ENCODE measurements at places on chromosomes 7 and 10.
A peak's percentile ranks its signal among the peaks of the same experiment; 100 is the strongest.

- DNase-seq: no peak
Observed at GRCh38 chr10:103763374-103764202, 91.8 kb downstream of the SH3PXD2A start.

- DNase-seq: no peak
Observed at GRCh38 chr10:28294169-28294532, 8.7 kb downstream of the MPP7 start.

- DNase-seq: no peak
Observed at GRCh38 chr7:99111591-99111990, 32.3 kb downstream of the SMURF1 start.

DNA sequence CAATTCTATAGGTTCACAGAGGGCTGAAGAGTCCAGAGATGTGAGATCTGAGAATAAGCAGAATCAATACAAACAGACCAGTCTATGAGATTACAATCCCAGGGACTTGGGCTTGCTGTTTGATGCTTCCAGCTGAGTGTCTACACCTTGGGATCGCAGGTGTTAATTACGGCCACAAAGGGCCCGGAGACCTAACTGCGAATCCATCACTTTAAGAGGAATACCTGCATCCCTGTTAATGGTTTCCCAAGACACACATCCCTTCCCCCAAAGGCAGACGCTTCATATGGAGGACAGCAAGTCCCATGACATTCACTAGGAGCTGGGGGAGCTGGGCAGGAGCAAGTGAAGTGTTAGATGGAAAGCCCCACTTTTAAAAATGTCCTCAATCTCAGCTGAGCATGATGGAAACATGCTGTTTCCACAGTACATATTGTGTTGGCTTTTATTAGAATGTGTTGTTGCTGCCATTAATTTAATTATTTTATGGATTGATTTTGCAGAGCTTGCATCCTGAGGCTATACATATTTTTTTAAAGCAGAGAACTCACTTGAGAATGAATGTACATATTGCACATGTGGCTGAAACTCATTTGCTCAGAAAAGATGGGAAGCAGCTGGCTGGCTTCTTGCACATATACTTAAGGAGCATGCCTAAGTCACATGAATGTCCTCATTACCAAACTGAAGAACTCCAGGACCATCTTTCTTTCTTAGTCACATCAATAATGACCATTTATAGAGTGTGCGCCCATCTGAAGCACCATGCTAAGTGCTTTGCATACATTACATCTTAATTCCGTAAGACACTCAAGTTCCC is 151.3 kb downstream of the NEBL start:
- DNase-seq: no peak

GRCh38 chr7:27774717-27775328 is 34.9 kb downstream of the TAX1BP1 start:
- DNase-seq: peak; percentile 14

DNA sequence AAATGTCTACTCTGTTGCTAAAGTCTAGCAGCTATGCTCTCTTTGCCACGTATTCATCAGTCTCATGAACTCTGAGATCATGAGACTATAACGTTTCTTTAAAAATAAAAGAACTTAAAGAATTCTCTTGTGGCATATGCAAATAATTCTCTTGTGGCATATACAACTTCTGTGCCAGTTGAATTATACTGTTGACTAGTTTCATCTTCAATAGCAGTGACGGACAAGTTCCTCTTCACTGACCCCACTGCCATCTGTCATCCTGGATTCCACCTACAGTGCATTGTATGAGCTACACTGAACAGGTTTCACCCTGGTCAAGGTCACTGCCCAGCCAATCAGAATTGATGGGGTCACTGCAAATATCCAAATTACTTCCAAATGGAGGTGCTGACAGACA is 88.2 kb downstream of the CD36 start:
- DNase-seq: no peak

- DNase-seq: no peak
Observed at GRCh38 chr7:90595342-90595800, 750 bp upstream of the CDK14 start.

- no peak for DNase-seq
Observed at GRCh38 chr7:139777948-139778841, at the start of gene HIPK2. TSS of gene HIPK2 (minus strand) at chr7:139777998. CDS start at chr7:139777623, 375 bp downstream.

DNA sequence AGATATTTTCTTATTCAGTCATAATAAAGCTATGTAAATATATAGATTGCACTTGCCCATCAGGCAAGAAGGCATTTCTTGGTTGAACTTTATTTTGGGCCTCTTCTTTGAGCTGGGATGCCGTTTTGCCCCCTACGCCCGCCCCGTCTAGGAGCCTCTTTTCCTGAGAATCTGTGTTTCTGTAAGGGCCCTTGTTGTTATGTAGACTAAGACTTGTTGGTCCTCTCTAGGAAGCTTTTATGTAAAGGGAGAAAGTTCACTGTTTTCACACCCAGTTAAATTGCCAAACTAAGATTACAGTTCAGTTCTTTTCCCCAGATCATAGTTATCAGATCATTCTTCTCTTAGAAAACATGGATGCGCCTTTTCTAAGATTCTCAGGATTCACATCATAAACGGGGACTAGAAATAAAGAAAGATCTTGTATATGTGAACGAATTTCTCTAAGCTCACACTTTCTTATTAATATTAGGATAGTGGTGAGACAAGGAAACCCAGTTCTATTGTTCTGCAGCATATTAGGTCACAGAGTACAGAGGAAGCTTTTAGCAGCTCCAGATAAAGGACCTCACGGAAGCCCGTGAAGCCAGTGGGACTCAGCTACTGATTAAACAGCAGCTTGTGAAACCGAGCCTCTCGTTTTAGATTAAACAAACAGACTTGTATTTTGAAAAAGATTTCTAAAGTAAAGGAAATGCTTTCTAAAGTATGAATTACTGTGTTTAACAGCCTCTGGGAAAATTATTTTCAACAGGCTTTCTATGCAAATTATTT is 3.8 kb downstream of the LMTK2 start:
- no peak for DNase-seq

GRCh38 chr10:119483839-119484238 is 58.7 kb downstream of the RGS10 start:
- no peak for DNase-seq

DNA sequence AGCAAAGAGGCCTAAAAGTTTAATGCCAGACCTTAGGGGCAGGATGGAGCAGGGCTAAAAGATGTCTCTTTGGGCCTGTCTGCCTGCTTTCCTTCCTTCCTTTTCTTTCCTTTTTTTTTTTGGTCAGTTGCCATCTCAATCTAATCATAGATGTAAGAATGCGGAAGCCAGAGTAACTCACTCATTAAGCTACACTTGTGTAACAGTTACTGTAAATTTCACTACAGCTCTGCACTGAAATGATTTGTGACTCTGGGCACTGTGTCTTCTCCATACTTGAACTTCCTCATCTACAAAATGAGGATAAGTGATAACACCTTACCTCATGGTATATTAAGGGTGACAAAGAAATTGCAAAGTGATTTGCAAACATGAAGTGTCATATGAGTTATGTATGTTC is 75.5 kb upstream of the AGK start:
- DNase-seq: no peak

DNA sequence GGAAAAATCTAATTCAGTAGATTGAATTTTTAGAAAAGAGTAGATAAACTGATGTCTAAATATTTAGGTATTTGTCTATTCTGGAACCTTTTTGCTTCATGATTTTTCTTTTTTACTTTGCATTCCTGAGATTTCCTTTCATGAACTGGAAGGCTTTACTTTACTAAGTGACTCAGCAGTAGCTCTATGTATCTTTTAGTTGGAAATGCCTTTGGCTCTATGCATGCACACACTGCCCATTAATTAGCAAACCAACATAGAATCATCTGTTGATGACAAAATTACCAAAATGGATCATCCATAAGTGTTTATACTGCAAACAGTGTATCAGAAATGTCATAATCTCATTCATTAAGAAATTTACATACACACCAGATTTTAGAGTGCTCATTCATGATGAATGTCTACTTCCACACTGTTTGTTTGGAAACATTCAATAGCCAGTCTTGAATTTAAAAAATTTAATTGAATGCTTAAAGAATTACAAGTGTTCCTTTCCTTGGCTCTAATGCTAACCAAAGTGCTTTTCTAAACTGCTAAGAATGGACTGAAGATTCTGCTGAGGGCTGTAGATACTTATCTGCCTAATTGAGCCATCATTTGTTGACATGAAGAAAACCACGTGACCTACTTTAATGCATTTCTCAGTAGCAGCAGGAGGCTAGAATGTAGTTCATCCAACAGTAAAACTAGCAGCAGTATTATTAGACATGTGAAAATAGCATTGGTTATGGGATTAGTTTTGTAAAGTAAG is 282.0 kb downstream of the ADK start:
- no peak for DNase-seq

GRCh38 chr7:98206451-98207330 is 4.5 kb upstream of the BHLHA15 start:
- no peak for DNase-seq

DNA sequence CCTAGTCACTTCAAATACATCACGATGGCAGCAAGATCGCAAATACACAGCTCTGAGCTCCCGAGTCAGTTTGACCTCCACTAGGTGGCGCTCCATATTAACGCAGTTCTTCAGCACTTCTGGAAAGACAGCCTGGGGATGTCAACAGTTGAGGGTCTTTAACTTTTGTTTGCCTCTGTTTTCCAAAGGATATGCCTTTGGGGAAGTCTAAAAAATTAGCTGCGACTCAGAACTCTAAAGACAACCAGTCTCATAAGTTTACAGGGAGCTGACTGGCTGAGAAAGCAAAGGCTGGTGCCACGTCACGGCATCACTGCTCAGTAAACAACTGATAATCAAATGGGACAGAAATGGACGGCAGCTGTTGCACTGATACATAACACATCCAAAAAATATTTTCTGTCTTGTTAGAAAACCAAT is 458.8 kb downstream of the SORCS1 start:
- DNase-seq: peak; percentile 26

DNA sequence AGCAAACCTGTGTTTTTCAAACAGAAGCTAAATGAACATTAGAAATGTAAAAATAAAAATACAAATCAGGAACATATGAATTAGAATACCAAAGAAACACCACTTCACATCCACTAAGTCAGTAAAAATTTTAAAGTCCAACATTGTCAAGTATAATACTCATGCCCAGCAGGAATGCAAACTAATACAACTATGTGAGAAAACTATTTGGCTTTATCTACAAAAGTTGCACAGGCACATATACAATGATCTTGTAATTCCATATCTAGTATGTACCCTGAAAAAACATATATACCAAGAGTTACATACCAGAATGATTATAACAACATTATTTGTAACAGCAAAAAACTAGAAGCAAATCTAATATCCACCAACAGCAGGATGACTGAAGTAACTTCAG is 91.1 kb downstream of the RNF32 start:
- no peak for DNase-seq

GRCh38 chr10:44899450-44900080 is 11.6 kb upstream of the TMEM72 start:
- DNase-seq: no peak

Measured in SK-N-MC (cell line).